ENCODE measurements at places on chromosomes 16 and 17. TPM values are rescaled to one million over a fixed set of nuclear protein-coding genes. Genes with fewer than 3 reads are reported as not detected.

GRCh38 chr16:67675999-67676398 lies 9.4 kb downstream of the C16orf86 start:
- H3K4me3 ChIP-seq: no peak overlapping the region
- H3K36me3 ChIP-seq: no peaks in the 10 kb centered on the region
- H3K27ac ChIP-seq: no peak overlapping the region

DNA sequence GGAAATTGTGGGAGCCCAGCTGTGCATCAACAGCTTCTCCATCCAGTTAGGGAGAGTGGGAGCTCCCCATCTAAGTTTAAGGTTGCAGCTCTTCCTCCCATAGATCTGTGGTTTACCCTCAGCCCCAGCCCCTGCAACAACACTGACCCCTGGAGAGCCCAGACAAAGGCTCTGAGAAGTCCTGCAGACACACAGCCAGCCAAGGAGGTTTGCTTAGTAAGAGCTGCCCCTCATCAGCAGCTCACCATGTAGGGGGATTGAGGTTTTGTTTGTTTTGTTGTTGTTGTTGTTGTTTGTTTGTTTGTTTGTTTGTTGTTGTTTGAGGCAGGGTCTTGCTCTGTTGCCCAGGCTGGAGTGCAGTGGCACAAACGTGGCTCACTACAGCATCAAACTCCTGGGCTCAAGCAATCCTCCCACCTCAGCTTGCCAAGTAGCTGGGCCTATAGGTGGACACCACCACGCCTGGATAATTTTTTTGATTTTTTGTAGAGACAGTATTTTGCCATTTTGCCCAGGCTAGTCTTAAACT lies 138.6 kb downstream of the CLEC16A start:
- H3K27me3 ChIP-seq: no peaks in the 10 kb centered on the region
- DNase-seq: no peak
- no peaks in the 10 kb centered on the region for H3K36me3 ChIP-seq
- no peak overlapping the region for H3K27ac ChIP-seq
- peaks cover 10% of the 10 kb centered on the region for H3K4me1 ChIP-seq

DNA sequence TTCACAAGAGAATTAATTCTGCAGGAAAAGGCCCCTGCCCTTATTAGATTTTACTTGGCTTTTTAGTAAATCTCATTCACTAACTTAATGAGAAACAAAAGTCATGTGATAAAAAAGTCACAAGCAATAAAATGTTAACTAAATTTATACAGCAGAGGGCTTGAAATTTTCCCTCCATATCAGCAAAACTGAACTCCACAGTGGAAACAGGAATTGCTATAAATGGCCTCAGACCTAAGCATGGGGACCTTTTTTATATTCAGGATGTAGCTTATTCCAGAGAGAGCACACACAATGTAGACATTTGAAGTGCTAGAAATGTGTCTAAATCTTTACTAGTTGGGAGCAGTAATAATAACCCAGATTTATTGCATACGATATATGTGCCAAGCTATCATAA lies 291.5 kb downstream of the C16orf95 start:
- H3K27ac ChIP-seq: no peak overlapping the region
- no peak overlapping the region for H3K4me3 ChIP-seq
- no peaks in the 10 kb centered on the region for H3K27me3 ChIP-seq
- no peaks in the 10 kb centered on the region for H3K4me1 ChIP-seq
- H3K36me3 ChIP-seq: no peaks in the 10 kb centered on the region
- no peak for DNase-seq

DNA sequence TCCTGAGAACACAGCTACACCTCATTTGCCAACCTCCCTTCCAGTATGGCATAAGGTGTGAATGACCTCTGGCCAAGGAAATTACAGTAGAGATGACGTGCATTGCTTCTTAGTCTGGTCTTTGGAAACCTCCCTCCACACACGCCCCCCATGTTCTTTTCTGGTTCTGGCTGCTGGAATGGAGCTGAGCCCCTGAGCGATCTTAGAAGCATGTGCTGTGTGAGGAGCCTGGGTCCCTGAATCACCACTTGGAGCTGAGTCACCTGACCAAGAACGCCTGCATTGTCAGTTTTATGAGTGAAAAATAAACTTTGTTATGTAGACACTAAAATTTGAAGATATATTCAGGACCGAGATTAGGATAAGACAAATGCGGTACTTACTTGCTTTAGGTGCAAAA lies 51.4 kb downstream of the HS3ST3A1 start:
- H3K4me1 ChIP-seq: no peaks in the 10 kb centered on the region
- H3K36me3 ChIP-seq: no peaks in the 10 kb centered on the region
- H3K27ac ChIP-seq: no peak overlapping the region
- no peak overlapping the region for H3K4me3 ChIP-seq

- H3K36me3 ChIP-seq: no peaks in the 10 kb centered on the region
- peaks cover 7% of the 10 kb centered on the region for H3K4me1 ChIP-seq
- H3K27ac ChIP-seq: no peak overlapping the region
- no peaks in the 10 kb centered on the region for H3K27me3 ChIP-seq
Observed at GRCh38 chr16:66491716-66492064, 58.2 kb downstream of the TK2 start.

GRCh38 chr17:63116967-63117830 lies 151.2 kb downstream of the TANC2 start:
- no peak overlapping the region for H3K27ac ChIP-seq
- no peak for DNase-seq
- H3K36me3 ChIP-seq: no peaks in the 10 kb centered on the region

GRCh38 chr16:49964973-49965372 lies 60.1 kb upstream of the CNEP1R1 start:
- no peaks in the 10 kb centered on the region for H3K27me3 ChIP-seq
- no peak overlapping the region for H3K4me3 ChIP-seq
- no peak overlapping the region for H3K27ac ChIP-seq
- no peak for DNase-seq
- no peaks in the 10 kb centered on the region for H3K36me3 ChIP-seq

- no peak overlapping the region for H3K27ac ChIP-seq
- no peaks in the 10 kb centered on the region for H3K27me3 ChIP-seq
- DNase-seq: no peak
- no peak overlapping the region for H3K4me3 ChIP-seq
- no peaks in the 10 kb centered on the region for H3K4me1 ChIP-seq
Observed at GRCh38 chr16:60907645-60908044, 1128.6 kb downstream of the CDH8 start.

- peak; percentile 85 for DNase-seq
- H3K27me3 ChIP-seq: no peaks in the 10 kb centered on the region
- no peak overlapping the region for H3K27ac ChIP-seq
- no peaks in the 10 kb centered on the region for H3K36me3 ChIP-seq
Observed at GRCh38 chr16:55711959-55712876, 56.4 kb downstream of the SLC6A2 start.

DNA sequence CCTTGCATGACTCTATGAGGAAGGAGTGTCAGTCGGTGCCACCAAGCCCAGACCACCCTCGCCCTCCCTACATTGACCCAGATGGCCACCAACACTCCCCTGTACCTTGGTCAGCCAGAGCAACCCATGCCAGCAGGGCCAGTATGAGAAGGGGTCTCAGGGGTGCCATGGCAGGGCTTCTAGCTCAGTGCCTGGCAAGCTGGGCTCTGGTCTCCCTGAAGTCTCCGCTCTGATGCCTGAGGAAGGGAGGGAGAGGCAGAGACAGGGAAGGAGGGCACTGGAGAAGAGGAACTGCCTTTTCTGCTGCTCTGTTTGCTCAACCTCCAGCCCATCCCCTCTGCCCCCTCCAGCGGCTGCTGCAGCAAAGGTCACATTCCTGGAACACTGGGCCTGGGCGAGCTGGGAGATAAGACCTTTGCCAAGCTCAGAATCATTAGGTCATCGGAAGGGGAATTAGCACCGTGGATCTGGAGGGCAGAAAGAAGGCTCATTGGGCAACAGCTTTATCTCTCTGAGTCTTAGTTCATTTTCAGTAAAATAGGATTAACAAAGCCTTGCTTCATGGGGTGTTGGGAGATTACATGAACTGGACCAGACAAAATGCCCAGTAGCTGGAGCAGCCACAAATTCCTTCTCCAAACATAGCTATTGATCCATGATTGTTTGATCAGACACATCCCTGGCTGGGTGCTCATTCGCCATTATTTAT lies at the start of gene VTN:
Gene VTN, minus strand, starts transcription at position 273 of the 709 bp plus-strand sequence. Its CDS starts 104 bp downstream, at position 169.
- peak; percentile 59 for DNase-seq
- peaks cover 28% of the 10 kb centered on the region for H3K4me1 ChIP-seq
- peak within 1 kb of the TSS; percentile 45 for H3K4me3 ChIP-seq
- peak within 1 kb of the TSS; percentile 58 for H3K27ac ChIP-seq
- H3K27me3 ChIP-seq: no peaks in the 10 kb centered on the region

DNA sequence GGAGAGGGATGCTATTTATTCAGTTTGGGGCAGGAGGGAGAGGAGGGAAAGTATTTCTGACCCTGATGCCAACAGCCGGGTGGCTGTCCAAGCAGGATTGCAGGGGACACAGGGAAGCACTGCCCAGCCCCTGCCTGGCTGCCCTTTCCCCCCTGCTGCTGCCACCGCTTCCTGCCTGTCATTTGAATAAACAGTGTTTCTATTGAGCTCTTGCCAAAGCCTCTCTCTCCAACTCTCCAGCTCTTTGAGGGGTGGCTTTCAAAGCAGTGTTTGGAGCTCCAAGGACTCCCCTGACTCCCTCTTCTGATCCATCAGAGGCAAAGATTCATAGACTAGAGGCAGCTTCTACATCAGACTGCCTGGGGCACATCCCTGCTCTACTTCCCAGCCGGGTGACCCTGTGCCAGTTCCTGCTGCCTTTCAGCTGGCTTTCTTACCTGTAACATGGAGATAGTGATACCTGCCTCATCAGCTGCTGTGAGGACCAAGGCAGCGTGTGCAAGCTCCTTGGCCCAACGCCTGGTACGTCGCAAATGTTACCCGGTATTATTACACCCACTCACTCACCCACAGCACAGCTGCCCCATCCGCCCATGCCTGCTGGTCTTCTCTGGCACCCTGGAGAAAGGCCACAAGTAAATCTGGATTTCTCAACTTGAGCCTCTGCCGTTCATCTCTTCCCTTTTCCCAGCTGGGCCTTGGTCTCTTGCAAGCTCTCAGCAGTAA lies 9.5 kb downstream of the PROCA1 start:
- no peaks in the 10 kb centered on the region for H3K36me3 ChIP-seq
- no peak overlapping the region for H3K27ac ChIP-seq
- H3K27me3 ChIP-seq: no peaks in the 10 kb centered on the region
- DNase-seq: no peak

- DNase-seq: peak; percentile 13
- no peaks in the 10 kb centered on the region for H3K27me3 ChIP-seq
- peaks cover 8% of the 10 kb centered on the region for H3K4me1 ChIP-seq
- no peaks in the 10 kb centered on the region for H3K36me3 ChIP-seq
- H3K27ac ChIP-seq: no peak overlapping the region
Observed at GRCh38 chr16:85422632-85423550, 190.2 kb upstream of the GSE1 start.

- DNase-seq: no peak
- H3K4me3 ChIP-seq: no peak overlapping the region
- H3K27me3 ChIP-seq: no peaks in the 10 kb centered on the region
- no peak overlapping the region for H3K27ac ChIP-seq
- H3K36me3 ChIP-seq: no peaks in the 10 kb centered on the region
Observed at GRCh38 chr16:88910284-88911135, 44.0 kb upstream of the PABPN1L start.

- no peaks in the 10 kb centered on the region for H3K4me1 ChIP-seq
- no peak overlapping the region for H3K27ac ChIP-seq
- H3K27me3 ChIP-seq: no peaks in the 10 kb centered on the region
- no peak for DNase-seq
- H3K4me3 ChIP-seq: no peak overlapping the region
Observed at GRCh38 chr16:23871924-23872323, 36.1 kb downstream of the PRKCB start.

GRCh38 chr16:70657956-70658355 lies 11.6 kb downstream of the IL34 start:
- H3K4me1 ChIP-seq: peaks cover 17% of the 10 kb centered on the region
- H3K27me3 ChIP-seq: no peaks in the 10 kb centered on the region
- H3K4me3 ChIP-seq: no peak overlapping the region
- no peak overlapping the region for H3K27ac ChIP-seq
- H3K36me3 ChIP-seq: no peaks in the 10 kb centered on the region

DNA sequence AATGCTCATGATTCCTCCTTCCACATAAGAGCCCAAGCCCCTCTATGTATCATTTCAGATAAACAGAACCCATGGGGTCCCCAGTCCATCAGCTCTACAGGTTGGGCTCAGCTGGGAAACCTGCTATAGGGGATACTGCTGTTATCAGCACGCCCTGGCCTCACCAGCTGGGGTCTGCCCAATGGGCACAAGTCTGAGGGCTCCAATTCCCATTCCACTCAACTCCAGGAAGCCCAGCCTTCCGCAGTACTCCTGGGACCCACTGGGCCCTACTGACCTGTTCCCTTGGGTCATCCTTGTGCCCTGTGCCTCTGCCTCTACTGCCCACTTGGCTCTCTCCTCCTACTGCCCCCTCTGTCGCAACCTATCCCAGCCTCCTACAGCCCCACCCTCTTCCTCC lies 16.2 kb upstream of the XYLT2 start:
- H3K27ac ChIP-seq: no peak overlapping the region
- H3K4me1 ChIP-seq: no peaks in the 10 kb centered on the region
- no peaks in the 10 kb centered on the region for H3K36me3 ChIP-seq

DNA sequence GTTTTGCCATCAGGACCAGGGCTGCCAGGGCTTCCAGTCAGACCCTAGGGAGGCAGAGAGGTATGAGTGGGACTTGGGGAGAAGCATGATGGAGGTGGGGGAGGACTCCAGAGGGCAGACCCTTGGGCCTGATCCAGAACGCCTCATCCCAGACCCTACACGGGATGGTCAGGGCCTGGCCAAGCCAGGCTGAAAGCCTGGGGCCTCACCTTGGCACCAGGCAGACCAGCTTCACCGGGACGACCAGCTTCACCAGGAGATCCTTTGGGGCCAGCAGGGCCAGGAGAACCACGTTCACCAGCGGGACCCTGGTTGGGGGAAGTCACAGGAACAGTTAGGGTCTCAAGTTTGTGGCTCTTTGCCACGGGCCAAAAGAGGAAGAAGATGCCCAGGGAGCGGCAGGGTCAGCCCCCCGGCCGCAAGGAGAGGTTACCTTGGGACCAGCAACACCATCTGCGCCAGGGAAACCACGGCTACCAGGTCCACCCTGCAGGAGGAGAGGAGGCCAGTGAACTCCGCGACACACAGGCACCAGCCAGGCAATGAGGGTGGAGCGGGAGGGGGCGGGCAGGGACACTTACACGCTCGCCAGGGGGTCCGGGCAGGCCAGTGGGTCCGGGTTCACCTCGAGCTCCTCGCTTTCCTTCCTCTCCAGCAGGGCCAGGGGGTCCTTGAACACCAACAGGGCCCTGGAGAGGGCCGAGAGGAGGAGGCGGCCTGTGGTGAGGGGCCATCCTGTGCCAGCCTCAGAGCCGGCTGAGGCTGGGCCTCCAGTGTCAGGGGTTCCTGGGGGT lies 7.1 kb downstream of the COL1A1 start:
- no peak overlapping the region for H3K27ac ChIP-seq
- no peaks in the 10 kb centered on the region for H3K36me3 ChIP-seq
- no peak overlapping the region for H3K4me3 ChIP-seq
- H3K27me3 ChIP-seq: no peaks in the 10 kb centered on the region

GRCh38 chr16:57367116-57367752 lies 5.1 kb upstream of the CX3CL1 start:
- peaks cover 8% of the 10 kb centered on the region for H3K4me1 ChIP-seq
- no peak for DNase-seq
- H3K27me3 ChIP-seq: no peaks in the 10 kb centered on the region
- H3K4me3 ChIP-seq: no peak overlapping the region
- no peak overlapping the region for H3K27ac ChIP-seq

BCKDK gene
- total RNA-seq: 68.8 TPM

KLHL10 gene
- total RNA-seq: 31.8 TPM

ZNF287 gene
- total RNA-seq: 8.5 TPM

ZNF469 gene
- total RNA-seq: 2.8 TPM

MPDU1 gene
- total RNA-seq: 55.7 TPM
